Stimulated activated CD8-positive, alpha-beta memory T cell treated with anti-CD3 and anti-CD28 coated beads, Interleukin-12 subunit alpha, Interleukin-12 subunit beta, amount 100 ng/mL, for 4 hours (primary cell): ENCODE measurements at places on chromosomes 2 and 18.
A peak's percentile ranks its signal among the peaks of the same experiment; 100 is the strongest.

DNA sequence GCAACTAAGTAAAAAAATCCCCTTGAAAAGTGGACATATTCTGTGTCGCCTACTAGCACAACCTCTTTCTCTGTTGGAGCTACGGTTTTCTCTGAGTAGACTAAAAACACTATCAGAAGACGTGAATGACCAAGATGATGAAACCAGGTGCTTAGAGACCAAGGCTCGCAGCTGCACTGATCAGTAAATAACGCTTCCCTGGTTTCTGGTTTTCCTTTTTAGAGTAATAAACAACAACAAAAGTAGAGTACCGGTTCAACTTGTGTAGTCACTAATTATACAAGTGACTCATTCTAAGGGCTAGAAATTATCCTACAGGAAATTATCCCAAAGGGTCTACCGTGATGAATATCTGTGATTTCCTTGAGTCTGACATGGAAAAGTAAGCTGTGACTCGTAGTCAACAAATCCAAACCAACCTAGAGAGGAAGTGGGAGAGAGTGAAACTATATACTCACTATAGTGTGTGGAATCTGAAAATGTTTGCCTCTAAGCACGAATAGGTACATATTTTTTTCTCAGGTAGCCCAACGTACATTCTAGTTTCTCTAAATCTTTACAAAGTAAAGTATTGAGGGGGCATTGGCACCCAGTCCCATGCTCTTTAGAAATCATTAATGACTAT, 17.8 kb downstream of the RASGRP3 start:
- no peak for DNase-seq

DNA sequence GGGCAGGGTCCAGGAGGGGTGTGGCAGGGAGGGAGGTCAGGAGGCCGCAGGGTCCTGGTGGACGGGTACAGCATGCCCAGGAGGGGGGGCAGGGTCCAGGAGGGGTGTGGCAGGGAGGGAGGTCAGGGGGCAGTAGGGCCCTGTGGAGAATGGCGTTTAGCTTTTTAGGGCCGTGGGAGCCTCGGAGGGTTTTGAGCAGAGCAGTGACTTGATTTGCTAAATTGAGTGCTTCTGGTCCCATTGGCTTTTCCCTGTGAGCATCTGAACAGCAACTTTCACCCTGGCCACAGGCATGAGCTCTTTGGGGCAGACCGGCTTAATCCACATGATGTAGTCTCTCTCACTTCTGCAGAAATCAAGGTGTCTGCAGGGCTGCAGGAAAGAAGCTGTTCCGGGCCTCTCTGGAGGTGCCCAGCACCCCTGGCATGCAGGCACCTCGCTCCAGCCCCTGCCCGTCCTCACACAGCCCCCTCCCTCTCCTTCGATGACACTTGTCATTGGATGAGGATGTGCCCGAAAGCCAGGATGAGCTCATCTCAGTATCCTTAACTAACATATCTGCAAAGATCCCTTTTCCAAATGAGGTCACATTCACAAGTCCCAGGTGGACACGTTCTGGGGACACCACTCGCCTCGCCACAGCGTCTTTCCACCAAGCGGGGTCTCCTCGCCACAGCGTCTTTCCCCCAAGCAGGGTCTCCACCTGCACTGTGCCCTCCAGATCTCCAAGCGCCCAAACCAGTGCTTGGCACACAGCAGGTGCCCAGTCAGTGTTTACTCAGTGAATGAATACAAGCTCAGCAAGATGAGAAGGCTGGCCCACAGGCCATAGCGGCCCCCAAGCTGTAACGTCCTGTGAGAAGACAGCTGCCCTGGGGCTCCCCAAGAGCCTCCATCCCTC, 94.0 kb downstream of the NDUFA10 start:
- no peak for DNase-seq

DNA sequence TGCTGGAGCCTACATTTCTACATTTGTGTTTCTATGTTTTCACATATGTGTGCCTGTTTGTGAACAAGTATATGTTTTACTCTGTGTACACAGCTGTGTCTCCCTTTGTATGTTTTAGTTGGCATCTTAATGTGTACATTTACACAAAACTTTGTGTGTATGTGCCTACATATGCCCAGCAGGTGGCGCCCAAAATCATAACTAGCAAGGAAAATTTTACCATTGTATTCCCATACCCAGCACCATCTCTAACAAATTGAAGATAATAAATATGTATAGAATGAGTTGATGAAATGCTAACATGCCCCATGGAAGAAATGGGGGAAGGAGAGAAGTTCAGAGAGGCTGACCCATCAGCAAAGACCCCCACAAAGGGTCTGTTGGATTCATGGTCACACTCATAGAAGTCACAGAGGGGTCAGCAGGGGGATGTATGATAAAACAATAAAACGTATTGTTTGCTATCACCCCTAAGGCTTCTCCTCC, 48.1 kb downstream of the PKDCC start:
- peak; percentile 40 for DNase-seq

DNA sequence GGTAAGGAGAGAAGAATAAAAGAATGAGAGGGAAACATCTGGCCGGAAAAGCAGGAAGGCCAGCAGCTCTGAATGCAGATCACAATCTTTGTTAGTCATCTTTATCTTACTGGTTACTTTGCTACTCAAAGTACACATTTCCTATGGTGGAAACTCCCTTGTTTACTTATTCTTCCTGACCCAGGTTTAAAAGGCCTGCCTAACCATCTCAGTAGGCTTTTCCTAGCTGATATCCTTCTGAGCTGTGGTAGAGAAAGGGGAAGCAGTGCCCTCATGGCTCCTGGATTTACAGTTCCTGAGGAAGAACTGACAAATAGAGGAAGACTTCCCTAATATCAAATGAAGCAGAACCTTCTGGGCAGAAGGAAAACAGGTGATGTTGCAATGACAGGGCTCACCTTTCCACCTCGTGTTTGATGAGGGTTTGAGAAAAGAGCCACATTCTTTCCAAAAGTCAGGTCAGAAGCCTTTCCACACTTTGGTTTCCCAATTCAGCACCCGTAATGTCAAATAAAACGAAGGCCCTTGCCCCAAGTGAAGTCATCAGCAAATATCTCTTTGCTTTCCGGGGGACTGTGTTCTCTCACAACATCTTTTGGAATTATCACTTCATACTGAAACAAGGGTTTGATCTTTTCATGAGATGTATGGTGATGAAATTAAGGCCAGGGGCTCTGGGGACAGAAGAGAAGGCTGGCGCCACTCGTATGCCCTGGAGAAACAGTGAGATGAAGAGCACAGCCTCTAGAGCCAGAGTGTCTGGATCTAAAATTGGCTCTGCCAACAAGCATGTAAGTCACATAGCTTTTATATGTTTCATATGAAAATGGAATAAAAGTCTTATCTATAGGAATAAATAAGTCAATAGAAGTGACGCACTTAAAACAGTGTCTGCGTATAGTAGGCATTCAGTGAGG, 26.7 kb upstream of the APOB start:
- no peak for DNase-seq

GRCh38 chr2:62186156-62186905, 9.6 kb upstream of the B3GNT2 start:
- no peak for DNase-seq

GRCh38 chr2:174012347-174013314, 47.5 kb upstream of the SP3 start:
- peak; percentile 30 for DNase-seq

GRCh38 chr2:229575569-229576315, 138.6 kb downstream of the DNER start:
- no peak for DNase-seq

DNA sequence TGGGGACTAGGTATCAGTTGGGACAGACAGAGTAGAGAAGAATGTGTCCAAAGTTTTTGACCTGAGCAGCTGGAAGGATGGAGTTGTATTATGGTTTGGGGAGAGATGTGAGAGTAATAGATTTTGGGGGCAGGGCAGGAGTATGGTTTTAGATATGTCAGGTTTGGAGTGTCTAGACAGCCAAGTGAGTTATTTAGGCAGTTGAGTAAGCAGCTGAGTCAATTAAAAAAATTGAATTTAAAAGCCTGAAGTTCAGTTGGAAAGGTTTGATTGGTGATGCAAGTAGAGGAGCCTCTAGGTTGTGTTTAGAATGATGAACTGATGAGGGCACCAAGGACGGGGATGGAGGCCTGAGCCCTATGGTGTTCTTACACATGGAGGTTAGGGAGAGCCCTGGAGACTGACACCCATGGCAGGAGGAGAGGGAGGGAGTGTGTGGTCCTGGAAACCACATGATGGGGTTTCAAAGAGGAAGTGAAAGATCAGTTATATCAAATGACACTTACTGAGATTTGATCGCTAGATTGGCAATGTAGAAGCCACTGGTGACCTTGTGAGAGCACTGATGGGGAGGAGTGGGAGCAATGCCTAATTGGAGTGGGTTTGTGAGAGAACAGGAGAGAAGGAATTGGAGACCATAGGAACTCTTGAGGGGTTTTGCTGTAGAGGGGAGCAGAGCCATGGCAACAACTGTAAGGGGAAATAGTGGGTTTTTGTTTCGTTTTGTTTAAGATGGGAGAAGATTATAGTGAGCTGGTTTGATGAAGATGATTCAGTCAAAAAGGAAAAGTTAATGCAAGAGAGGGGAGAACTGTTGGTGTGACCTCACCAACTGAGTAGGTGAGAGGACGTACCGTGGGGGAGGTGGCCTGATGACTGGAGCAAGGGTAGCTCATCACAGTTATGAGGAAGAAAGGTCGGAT, 10.3 kb downstream of the ITGA6 start:
- peak; percentile 25 for DNase-seq

- DNase-seq = no peak
Observed at GRCh38 chr2:66581339-66582103, 146.6 kb downstream of the MEIS1 start.

- DNase-seq = no peak
Observed at GRCh38 chr2:38514603-38515154, 88.0 kb downstream of the HNRNPLL start.

DNA sequence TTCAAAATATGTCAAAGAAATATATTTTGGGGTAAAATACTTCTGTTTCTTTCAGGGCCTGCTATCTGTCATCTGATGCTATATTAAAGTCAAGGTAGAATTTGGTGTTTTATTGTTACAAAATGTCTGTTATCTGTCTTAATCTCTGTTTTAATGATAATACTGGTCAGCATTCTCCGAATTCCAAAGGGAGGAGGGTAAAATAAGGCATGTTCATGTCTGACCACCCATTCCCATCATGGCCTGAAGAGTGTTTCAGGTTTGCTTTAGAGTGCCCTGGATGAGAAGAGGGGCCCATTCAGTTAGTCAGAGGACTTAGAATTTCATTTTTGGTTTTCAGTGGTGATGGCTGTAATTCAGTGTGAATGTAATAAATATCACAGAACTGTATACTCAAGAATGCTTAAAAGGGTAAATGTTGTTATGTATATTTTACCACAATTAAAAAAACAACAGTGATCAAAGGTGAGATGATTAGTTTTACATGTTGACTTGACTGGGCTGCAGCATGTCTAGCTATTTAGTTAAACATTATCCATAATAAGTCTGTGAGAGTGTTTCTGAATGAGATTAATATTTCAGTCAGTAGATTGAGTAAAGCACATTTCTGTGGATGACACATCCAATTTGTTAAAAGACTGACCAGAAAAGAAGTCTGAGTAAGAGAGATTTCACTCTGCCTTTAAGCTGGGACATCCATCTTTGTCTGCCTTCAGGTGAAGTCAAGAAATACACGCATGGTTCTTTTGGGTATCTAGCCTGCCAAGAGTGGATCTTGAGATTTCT, 467.9 kb upstream of the SYT4 start:
- no peak for DNase-seq

- DNase-seq = no peak
Observed at GRCh38 chr2:216023055-216023648, 9.8 kb upstream of the MREG start.

DNA sequence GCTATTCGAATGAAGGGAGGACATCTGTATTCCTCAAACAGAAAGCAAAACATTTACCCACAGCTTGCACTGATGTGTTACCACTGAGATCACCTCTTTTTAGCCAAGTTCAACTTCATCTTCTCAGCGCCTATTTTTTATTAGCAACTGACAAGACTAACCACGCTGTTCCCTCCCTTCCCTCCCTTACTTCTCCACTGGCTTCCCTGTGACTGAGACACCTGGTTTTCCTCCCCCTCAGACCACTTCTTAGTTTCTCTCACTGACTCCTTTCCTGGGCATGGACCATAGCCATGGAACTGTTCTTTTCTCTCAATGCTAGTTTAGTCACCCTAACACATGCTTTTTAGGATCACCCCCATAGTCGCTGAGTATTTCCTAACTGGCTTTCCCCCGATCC, 3.3 kb downstream of the L3MBTL4 start:
- DNase-seq = no peak

DNA sequence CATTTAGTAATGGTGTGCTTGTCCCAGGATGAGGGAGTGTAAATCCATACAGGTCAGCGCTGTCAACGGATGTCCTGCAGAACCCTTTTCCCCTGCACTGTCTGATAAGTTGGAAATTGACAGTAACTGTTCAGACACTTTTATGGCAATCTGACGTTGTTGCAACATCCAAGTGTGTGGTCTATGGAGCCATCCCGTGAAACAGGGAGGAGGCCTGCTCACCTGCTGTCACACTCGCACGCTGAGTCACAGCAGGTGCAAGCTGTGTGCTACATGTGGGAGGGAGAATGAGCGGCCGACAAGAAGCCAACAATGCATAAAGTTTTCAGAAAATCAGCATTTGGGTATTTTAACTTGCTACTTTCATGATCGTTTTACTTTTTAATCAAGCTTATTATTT, 43.7 kb upstream of the RMDN2 start:
- DNase-seq = no peak

GRCh38 chr2:74199871-74200305, 1.5 kb downstream of the MTHFD2 start:
- DNase-seq = no peak

- DNase-seq = no peak
Observed at GRCh38 chr2:180823546-180824141, 156.8 kb upstream of the UBE2E3 start.

DNA sequence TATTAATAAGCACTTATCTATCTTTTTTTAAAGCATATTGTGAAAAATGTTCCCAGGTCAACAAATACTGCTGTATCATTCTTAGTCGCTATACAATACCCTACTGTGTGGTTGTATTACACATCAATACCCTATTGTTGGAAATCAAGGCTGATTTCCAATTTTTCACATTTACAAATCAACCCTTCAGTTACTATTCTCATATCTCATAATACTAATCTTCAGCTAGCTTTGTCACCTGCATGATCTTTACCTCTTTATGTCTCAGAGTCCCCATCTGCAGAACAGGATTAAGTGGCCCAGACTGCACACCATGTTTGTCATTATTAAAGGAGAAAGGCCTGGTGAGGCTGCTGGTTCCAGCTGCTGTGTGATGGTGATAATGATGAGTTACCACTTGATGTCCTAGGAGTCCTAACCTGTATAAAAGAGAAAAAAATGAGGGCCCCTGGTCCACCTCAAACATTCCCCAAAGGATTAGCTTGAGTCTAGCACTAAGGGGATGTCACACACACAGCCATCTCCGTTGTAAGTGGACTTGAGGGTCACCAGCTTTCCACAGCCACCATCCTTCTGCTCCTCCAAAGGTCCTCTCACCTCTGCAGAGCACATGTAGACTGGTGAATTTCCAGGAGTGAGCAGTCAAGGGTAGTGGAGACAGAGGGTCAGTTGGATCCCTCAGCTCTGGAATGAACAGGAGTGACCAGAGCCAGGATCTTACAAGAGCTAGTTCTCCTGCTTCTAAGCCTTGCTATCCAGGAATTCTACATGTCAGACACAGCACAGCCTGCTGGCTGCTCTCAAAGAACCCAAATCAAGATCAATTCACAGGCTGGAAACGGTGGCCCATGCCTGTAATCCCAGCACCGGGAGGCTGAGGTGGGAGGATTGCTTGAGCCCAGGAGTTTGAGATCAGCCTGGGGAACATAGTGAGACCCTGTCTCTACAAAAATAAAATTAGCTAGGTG, 36.0 kb upstream of the BIN1 start:
- DNase-seq = no peak
